ENCODE measurements at places on chromosomes 1 and 21.

GRCh38 chr1:203306089-203306964, 1.0 kb downstream of the BTG2 start:
- DNase-seq: peak; percentile 56

DNA sequence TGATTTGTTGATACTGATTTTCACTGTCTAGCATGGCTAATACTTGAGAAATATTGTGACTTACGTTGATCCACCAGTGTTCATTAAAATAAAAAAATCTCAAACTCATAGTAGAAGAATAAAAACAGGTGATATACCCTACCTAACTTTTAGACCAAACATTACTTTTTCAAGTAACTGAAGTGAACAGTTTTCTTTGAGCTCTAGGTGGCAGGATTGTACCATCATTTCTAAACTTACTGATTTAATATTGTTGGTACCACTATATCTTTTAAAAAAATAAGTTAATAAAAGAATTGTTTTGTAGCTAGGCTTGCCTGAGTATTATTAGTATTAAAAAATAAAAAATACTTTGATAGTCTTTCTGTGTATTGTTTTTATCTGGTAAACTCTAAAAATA, 21.5 kb downstream of the CDC73 start:
- DNase-seq: no peak

GRCh38 chr1:151124763-151125403, 21.5 kb downstream of the SEMA6C start:
- DNase-seq: no peak

DNA sequence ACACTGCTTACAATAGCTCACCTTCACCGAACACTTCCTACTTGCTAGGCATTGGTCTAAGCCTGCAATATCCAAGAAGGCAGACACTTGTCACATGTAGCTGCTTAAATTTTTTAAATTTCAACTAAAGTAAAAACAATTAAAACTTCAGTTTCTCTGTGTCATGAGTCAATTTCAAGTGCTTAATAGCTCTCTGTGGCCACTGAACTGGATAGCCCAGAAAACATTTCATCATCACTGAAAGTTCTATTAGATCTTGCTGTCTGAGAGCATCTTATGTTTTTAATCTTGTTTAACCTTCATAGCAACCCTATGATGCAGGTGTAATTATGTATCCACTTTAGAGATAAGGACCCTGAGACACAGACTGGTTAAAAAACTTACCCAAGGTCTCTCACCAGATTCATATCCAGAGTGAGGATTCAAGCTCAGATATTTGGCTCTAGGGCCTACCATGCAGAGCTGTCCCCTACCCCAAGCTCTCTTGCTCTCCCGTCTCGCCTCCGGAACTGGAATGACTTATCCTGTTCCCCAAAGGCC, 2.6 kb upstream of the FCRL6 start:
- no peak for DNase-seq

DNA sequence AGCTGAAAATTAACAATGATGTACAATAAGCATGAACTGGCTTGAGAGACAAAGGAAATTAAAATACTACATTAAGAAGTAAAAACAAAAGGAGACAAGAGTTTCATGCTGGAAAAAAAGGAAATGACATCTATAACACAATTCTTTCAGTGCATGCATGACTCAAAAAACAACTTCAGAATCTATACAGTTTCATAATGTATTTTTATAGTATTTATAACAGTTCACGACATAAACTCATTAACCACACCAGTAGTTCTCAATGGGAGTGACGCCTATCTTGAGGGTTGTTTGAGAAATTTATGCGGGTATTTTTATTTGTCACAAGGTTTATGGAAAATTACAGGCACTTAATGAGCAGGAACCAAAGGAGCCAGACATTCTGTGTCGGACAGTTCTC, 168.5 kb downstream of the SMYD3 start:
- DNase-seq: peak; percentile 13

GRCh38 chr21:19874521-19874920, 1123.7 kb upstream of the NCAM2 start:
- DNase-seq: no peak

- no peak for DNase-seq
Observed at GRCh38 chr1:187891993-187892682, 1063.4 kb downstream of the PLA2G4A start.

GRCh38 chr1:115642168-115643072, 650 bp downstream of the VANGL1 start:
- DNase-seq: peak; percentile 10

DNA sequence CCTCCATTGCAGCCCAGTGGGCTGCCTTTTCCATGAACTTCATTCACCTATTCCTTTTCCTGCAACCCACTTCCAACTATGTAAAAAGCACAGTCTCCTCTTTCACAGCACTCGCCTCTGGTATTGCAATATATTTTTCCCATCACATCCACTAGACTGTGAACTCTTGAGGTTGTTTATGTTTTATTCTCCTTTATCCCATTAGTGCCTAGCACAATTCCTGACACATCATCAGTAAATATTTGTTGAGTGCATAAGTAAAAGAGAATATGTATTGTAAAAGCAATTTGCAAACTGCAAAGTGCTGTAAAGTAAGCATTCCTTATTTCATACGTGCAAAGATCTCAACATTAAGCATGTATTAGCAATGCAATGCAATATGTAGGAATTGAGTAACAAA, 27.9 kb upstream of the NRIP1 start:
- no peak for DNase-seq

GRCh38 chr1:27876341-27877114, 4.2 kb downstream of the THEMIS2 start:
- no peak for DNase-seq

DNA sequence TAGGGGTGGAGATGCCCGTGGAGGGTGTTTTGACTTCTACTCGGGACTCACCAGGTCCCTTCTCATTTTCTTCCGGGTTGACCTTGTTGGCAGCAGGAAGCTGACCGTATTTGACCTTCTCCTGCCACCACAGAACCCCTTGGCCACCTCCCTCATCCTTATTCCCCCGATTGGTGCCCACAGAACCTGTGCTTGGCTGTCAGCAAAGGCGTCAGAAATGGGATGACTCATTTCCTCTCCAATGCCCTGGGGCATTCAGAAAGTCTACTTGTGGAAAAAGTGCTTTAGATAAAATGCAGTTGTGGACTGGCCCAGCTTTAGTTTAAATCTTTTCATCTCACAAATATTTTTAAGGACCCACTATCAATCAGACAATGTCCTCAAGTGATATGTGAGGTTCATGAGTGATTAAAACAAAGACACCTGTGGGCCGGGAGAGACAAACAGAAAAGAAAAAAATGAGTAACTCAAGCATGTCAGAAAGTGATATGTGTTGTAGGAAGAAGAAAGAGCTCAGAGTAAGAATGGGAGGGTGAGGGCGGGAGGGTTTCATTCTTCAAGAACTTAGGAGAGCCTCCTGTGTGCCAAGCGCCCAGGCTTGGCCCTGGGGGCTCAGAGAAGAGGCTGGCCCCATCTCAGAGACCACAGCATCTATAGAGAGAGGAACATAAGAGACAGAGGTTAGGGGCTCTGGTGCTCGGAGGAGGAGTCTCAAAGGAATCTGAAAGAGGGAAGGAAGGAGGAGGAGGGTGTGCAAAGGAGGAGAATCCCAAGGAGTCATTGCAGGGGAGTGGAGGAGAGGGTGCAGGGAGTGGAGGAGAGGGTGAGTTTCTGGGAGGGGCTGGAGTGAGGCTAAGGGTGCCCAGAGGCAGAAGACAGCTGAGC, 221.6 kb upstream of the VAMP3 start:
- peak; percentile 78 for DNase-seq

DNA sequence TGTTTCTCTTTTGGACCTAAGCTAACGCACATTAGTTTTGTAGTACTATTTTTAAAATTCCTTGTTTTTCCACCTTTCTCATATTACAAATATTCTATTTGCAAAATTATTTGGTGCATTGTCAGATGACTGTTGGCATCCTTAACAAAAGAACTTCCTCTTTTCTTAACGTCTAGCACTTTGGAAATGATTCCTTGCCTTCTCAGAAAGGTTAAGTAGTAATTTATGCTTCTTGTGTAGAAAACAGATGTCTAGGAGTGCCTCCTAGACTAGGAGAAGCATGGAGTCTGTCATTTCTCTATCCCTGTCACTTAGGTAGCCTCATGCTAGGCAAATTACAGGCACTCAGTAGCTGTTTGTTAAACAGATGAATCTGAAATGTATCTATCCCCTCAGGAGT, 64.4 kb downstream of the HSPA13 start:
- DNase-seq: peak; percentile 7

- no peak for DNase-seq
Observed at GRCh38 chr1:63547621-63548294, 24.4 kb downstream of the EFCAB7 start.

Data from inflammatory macrophage treated with lipopolysaccharide for 4 hours (primary cell).